ENCODE measurements at places on chromosomes 4 and X. TPM values are rescaled to one million over a fixed set of nuclear protein-coding genes. Genes with fewer than 3 reads are reported as not detected.

DNA sequence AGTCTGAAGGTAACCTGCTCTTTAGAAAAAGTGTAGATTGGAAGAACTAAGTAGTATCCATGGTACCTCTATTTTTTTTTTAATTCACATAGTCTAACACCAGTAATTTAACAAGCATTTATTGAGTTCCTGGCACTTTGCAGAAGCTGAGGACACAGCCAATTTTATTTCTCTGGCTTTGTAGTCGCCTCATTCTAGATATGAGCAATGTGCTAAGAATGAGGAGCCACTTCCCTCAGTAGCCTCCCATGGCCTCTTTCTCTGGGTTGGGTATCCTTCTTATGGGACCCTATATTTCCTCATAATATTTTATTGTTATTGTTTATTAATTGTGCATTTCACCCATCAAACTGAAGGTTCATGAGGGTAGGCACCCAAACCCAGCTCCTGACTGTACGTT is 67.6 kb downstream of the ENPEP start:
- DNase-seq: no peak

- DNase-seq: no peak
Measured at GRCh38 chr4:112279025-112279881, 6.5 kb downstream of the TIFA start.

GRCh38 chrX:8377041-8377440 is 87.6 kb upstream of the VCX3B start:
- DNase-seq: no peak

GRCh38 chrX:107273795-107274194 is 67.4 kb downstream of the DNAAF6 start:
- no peak for DNase-seq

DNA sequence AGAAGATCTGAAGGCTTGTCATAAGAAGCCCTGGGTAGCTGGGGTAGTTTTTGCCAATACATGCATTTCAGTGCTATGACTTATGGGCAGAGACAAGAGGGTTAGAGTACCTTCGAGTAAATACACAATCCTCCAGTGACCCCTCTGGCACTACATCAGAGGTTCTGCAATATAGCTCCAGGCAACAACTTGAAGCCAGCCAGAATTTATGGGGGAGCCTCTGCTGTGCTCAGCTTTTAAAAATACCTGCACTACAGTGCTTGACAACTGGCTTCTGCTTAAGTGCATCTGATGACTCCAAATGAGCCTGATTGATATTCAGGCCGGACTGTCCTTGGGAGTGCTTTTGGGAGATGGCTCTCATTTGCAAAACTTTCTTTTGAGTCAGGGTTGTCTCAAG is 44.9 kb upstream of the SMAD1 start:
- DNase-seq: no peak

DNA sequence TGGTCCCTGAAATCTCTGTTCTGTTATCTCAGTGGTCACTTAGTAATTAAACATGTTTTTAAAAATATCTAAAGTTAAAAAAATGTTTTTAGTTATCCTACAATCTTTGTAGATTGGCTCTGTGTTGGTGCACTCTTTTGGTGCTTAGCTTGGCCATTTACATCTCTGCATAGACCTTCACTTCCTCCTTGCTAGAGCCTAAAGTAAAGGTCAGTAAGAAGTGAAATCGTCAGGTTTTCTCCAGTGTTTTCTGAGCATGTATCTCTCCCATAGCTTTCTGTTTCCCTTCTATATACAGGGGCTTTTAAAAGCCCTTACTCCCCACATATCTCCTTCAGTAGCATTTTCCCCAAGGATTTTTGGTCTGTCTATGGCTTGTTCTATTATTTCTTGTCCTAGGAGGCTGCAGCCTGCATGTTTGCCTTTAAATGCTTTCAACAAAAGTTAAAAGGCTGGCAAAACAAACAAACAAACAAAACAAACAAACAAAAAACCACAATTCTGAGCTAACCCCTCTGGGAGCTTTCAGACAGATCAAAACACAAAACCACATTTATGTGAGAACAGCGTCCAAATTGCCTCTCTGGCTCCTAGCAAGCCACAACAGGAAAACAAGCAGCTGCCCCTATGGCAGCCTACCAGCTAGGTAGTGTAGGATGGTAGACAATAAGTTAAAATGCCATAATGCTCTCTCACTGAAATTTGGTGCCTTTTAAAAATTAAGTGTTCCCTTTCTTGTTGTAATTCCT is 27.3 kb upstream of the GPRASP2 start:
- DNase-seq: no peak

GRCh38 chrX:45718676-45719075 is 518.0 kb upstream of the DIPK2B start:
- DNase-seq: no peak

DNA sequence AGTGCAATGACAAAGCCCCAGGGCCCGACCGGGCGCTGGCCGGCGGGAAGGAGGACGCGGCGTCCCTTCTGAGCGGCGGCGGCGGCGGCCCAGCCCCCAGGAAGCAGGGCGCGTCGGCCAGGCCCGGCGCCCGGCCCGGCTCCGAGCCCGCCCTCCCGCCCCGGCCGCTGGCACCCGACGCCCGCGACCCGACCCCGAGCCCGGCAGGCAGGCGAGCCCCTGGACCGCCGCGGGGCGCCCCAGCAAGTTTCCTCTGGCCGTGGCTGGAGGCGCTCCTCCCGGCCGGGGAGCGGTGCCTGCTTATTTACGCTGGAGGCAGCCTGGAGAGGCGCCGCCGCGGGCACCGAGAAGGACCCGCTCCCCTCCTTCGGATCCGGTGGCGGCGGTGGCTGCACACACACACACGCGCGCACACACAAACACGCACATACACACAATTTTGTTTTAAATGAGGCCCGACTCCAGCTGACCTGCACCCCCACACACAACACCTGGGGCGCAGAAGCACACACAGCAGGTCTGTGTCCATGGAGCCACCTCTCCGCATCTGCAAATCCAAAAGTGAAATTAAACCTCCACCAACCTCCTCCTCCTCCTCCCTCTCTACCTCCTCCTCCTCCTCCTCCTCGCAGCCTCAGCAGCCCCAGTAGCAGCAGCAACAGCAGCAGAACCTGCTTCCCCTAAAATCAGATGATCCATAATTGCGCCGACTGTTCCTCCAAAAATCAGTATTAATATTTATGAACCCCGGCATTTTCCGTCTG is 669 bp downstream of the IRF2 start:
- no peak for DNase-seq

DNA sequence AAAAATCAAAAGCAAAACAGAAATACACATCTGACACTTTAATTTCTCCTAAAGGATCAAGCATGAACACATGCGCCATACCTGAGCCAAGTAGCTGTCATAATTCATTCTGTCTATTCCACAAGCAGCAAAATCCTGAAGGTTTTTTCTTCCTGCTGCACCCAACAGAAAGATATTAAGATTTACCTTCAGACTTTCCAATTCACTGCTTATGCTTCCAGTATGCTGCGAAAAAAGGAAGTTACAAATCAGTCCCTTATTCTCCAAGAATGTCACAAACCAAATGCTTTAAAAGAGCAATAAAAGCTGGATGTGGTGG is 29.2 kb upstream of the FGFBP2 start:
- DNase-seq: no peak

DNA sequence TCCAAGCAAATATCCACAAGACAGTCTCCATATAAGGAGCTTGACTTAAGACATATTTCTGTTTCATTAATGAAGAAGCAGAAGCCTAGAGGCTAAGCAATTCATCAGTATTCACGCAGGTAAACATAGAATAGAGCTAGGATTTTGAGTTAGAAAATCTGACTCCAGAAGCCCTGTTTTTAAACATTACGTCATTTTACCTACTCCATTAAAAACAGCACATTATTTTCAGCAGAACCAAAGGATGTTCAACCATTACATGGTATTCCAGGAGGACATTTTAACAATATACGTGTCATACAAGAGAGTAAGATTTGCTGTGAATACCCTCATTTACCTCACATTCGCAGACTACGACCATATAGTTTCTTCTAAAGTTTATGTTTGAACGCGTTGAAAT is 403.3 kb upstream of the TRAM1L1 start:
- DNase-seq: no peak

GRCh38 chr4:125527681-125528080 is 212.9 kb downstream of the FAT4 start:
- no peak for DNase-seq

DNA sequence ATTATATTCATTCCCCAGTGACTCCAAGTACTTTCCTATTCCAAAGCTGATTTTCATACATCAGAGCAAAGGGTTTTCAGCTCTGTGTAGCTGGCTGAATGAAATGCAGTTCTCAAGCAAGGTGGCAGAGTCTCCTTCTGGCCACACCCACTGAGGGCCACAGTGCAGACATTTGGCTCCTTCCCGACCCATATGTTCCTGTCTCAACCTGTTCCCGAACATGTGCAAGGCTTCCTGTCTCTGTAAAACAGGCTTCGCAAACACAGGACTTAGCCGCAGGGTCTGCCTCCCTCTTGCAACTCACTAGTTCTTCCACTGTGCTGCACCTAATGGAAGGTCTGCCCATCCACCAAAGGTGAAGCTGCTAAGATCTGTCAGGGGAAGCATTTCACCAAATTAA is 249.2 kb downstream of the MID1IP1 start:
- DNase-seq: no peak

DNA sequence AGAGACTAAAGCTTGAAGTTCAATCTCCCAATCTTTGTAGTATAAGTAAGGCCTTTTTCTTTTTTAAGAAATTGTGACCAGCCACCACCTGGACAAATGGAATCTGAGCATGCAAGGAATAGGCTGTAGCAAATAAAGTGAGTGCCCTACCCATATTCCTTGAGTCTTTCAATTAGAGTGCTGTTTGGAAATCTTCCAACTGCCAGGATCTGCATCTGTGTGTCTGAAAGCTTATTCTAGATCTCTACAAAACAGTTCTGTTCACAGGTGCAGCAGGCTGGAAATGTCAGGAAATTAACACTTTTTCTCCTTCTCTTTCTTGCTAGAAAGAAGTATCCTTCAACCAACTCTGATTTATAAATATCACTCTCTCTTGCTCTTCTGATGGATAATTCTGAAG is 76.7 kb upstream of the NDST3 start:
- no peak for DNase-seq

GRCh38 chrX:1380672-1381233 is 11.2 kb downstream of the SLC25A6 start:
- no peak for DNase-seq

DNA sequence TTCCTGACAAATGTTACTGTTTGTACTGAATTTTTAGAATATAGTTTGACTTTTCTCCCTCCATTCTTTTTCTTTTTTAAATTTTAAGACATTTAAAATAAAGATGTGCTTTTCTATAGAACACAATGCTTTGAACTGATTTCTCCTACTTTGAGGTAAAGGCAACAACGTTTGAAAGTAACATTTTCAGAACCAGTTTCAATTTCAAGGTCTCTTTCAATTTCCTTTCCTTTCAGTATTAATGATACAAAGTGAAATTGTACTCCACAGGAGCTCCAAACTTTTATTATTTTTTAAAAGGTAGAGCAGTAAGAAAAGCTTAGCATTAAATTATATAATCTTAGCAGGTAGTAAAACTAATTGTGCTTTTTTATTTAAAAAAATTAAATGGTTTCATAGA is 54.9 kb downstream of the NDST4 start:
- no peak for DNase-seq

GRCh38 chr4:154441982-154442381 is 49.6 kb downstream of the DCHS2 start:
- DNase-seq: no peak

DNA sequence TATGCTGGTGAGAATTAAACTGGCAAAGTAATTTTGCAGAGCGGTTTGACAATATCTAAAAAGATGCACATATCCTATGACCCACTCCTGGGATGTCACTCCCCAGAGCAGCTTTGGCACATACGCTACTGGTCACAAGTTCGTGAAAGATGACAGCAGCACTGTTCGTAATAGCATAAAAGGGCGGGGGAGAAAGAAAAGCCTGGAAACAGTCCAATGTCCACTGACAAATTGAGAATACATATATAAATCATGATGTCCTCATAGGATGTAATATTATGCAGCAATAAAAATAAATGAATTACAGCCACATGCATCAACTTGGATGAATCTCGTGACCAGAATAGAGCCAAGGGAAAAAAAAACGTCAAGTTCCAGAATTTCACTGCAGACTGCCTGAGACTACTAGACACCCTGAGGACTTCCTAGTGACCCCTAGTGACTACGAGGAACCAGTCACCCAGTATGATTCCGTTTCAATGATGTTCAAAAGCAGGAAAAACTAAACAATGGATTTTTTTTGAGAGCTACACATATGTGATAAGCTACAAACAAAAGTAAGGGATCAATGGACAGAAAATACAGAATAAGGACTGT is 1.8 kb downstream of the PCSK1N start:
- no peak for DNase-seq

DNA sequence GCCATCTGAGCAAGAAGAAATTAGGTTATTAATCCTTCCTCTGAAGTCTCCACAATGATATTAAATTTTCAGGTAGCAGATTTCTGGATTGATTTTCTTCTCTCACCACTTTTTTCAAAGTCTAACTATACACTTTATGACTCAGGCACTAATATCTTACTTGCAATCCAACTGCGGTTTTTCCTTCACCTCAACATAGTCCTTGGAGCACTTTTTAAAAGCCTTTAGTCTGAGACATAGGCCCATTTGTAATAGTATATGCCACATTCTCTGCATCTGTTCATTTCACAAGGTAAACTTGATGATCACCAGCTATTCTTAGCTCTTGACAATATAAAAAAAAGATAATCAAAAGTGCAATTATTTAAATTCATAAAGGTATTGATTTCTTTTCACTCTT is 55.9 kb upstream of the EDNRA start:
- DNase-seq: no peak

DNA sequence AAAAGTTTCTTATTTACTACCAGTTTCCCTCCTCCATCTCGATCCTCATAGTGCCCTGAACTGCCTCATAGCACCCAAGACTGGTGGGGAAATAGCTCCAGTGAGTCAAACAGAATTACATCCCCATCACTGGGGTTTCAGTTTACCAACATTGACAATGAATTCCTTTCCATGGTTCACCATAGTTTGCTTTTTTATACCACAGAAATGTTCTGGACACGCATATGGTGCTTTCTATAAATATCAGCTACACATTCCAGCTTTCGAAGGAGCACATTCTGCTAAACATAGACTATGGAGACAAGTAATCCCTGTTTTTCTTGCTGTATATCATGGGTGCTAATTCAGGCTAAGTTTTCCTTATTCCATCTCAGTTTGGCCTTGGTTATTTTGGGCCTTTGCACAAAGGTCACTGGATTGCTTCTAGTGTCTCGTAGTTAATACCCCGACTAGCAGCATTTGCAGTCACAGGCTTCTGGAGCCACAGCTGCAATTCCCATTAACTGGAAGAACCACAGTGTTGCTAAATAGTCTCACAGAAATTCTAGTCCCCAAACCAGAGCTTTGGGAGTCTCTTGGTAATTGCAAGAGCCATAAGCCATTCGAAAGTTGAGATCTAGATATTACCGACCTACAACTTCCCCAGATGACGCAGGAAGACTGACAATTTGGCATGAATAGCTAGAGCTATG is 53.4 kb upstream of the TRPC3 start:
- DNase-seq: no peak

The BEND4 gene
- total RNA-seq: 0.53 TPM

The HTT gene
- 86.8 TPM for total RNA-seq

The PLS3 gene
- 293 TPM for total RNA-seq

The TRPC5OS gene
- total RNA-seq: not detected

The SSX2B gene
- not detected for total RNA-seq

The MAGEA10 gene
- not detected for total RNA-seq

The ANK2 gene
- total RNA-seq: 4.1 TPM

The KIT gene
- total RNA-seq: 129 TPM

The EVC2 gene
- 11.7 TPM for total RNA-seq

The POLA1 gene
- 9.6 TPM for total RNA-seq

The ZNF732 gene
- total RNA-seq: 1.1 TPM
